Activated CD4-positive, alpha-beta T cell treated with anti-CD3 and anti-CD28 coated beads, Interleukin-2, amount 50 U/mL, for 4 hours (primary cell): ENCODE measurements at places on chromosomes 2 and 18.
A peak's percentile ranks its signal among the peaks of the same experiment; 100 is the strongest.

- no peak for DNase-seq
These were observed 1.5 kb downstream of the PXDN start for GRCh38 chr2:1742681-1743395.

GRCh38 chr2:172864182-172864581, 128.5 kb downstream of the RAPGEF4 start:
- DNase-seq, result peak; percentile 15

- DNase-seq, result no peak
These were observed 570.1 kb upstream of the SYT4 start for GRCh38 chr18:43847164-43848091.

DNA sequence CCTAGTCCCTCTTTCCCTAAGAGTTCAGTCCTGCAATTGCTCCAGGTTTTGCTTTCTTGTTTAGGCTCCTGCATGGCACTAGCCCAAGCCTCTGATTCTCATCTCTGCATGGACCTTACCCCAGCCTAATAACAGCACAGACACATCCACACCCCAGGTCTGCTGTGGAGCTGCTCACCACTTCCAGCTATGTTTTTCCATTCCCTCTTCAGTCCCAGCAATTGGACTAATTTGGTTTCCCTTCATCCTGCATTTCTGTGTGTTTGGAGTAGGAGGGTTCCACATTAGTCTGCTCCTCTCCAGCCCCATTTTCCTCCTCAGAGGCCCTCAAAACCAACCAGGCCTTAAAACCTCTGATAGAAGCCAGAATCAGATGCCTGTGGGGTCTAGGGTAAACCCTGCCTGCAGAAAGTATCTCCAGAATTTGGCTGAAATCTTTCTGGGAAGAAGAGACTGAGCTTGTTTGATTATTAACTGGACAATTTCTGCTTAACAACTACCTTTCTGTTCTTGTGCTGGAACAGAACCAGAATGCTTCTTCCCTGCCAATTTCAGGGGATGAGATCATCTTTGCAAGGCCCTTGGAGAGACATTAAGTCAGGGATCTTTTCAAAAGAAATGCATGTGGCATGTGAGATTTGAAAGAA, 95.9 kb downstream of the GFPT1 start:
- DNase-seq, result no peak

DNA sequence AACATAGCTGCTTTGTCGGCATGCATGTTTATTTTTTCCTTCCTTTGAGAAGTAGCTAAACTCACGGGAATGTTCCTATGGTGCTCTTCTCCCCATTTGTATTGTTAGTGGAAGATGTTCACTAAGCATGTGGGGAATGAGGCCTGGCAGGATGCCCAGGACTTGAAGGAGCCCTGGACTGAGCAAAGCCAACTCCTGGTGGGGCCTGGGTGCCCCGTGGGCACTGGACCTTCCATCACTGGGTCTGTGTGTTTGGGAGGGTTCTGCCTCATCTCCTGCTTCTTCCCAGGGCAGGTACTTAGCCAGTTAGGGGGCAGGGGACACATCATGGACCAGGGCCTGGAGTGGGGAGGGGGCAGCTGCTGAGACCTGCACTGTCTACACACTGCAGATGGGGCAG, 49.3 kb downstream of the ACAA2 start:
- DNase-seq, result no peak

DNA sequence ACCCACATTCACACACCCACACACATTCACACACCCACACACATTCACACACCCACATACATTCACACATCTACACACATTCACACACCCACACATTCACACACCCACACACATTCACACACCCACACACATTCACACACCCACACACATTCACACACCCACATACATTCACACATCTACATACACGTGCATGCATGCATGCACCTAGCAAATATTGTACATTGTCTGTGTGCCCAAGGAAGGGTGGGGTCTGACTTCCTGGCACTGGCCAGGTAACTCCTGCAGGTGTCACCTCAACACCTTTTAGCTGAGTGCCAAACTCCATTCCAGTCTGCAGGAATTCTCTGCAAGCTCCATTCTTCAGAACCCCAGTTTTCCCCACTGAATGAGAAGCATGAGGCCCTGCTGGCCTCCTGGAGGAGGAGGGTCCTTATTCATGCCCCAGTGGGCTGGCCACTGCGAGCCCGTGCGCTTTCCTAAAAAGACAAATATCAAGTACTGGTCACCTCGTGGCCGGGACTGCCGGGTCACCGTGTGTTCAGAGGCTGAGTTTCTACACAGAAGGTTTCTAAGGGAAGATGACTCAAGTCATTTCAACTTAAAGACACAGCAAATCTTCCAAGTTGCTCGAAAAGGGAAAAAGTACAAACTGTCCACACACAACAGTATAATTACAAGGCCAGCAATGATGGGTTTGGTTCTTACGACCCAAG, 131.5 kb downstream of the HDAC4 start:
- DNase-seq, result no peak

DNA sequence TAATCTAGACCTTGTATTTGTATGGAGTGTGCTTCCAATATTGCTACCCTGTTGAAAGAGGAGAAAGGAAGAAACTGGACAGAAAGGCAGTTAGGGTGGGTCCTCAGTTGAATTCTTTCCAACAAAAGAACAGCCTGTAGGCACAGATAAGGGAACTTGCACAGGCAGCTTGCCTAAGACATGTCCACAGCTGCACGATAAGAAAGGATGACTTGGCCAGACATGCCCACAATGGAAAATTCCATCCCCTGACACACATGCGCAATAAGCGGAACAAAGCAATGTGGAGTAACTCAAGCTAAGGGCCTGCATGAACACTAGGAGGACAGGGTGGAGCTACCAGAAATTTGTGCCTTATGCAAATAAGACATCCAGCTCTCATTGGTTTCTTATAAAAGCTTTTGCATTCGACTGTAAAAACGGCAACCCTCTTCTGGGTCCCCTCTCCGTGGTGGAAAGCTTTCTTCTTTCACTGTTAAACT, 1084.7 kb upstream of the NXPH2 start:
- no peak for DNase-seq

GRCh38 chr2:69222953-69223658, 163.9 kb downstream of the GFPT1 start:
- no peak for DNase-seq

GRCh38 chr18:78686976-78687685, 292.5 kb upstream of the SALL3 start:
- no peak for DNase-seq

GRCh38 chr18:41532344-41533086, 422.5 kb upstream of the PIK3C3 start:
- DNase-seq, result no peak

GRCh38 chr2:79887747-79888374, 375.0 kb downstream of the CTNNA2 start:
- DNase-seq, result no peak

GRCh38 chr2:46825939-46826568, 89.6 kb downstream of the MCFD2 start:
- DNase-seq, result no peak

DNA sequence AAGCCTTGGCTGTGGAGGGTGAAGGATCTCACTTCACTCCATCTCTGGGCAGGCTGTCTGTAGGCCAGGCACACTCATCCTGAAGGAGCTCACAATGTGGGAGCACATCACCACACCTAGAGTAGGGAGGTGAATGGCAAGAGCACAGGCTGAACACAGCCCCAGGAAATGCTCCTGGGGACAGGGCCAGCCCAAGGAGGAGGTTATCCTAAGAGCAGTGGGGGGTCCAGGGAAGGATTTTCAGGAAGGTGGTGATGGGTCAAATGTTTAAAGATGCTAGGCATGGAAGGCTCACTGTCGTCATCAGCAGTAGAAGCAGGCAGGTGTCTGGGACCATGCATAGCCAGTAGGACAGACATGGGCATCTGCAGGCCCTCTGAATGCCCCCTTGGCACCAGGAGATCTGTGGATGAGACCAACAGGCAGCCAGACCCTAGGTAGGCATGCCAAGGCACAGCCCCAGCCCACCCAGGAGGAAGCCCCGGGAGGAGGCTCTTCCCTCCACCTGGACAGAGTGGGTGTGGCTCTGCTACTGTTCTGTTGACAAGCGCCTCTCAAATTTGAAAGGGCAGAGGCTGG, 91.7 kb upstream of the RAB6C start:
- DNase-seq, result no peak

GRCh38 chr2:125092276-125093009, 1067.4 kb downstream of the CNTNAP5 start:
- no peak for DNase-seq

GRCh38 chr2:89833116-89833779, 1141.8 kb downstream of the RPIA start:
- no peak for DNase-seq

DNA sequence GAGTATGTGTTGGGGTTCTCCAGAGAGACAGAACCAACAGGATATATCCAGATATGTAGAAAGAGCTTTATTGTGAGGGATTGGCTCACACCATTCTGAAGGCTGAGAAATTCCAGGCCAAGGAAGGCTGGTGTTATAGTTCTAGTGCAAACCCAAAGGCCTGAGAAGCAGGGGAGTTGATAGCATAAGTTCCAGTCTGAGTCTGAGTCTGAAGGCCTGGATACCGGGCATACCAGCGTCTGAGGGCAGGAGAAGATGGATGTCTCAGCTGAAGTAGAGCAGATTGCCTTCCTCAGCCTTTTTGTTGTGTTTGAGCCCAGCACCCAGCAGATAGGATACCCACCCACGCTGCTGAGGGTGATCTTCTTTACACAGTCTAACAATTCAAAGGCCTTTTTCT, 211.7 kb upstream of the RASGRP3 start:
- no peak for DNase-seq

DNA sequence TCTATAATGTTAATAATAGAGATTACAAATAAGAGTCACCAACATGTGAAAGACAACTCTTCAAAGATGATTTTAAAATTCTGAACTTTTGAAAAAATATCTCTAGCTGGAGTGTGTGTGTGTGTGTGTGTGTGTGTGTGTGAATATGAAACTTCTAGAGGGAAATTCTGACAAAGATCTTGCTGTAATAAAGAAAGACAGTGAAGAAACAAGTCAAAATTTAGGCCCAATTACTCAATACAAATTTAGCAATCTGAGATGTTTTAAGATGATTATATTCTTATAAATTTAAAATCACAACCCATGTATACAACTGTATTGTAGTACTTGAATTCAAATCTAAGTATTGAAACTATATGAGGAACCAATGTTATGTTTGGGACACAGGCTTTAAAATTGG, 57.2 kb upstream of the UGP2 start:
- no peak for DNase-seq

DNA sequence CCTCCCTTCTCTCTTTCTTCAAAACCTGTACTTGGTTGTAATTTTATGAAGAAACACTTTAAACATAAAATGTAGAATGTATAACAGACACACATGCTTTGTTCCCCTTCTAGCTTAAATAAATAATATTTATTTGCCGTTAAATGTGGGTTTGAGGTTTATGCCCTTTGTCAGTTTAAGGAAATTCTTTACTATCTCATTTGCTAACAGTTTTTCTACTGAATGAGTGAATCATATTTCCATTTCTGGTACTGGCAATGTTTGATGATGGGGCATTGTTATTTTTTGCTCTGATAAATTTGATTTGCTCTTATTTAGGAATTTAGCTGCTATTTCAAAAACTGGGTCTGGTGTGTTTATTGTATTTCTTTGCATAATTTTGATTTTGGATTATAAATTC, 555.6 kb downstream of the CCDC85A start:
- no peak for DNase-seq

DNA sequence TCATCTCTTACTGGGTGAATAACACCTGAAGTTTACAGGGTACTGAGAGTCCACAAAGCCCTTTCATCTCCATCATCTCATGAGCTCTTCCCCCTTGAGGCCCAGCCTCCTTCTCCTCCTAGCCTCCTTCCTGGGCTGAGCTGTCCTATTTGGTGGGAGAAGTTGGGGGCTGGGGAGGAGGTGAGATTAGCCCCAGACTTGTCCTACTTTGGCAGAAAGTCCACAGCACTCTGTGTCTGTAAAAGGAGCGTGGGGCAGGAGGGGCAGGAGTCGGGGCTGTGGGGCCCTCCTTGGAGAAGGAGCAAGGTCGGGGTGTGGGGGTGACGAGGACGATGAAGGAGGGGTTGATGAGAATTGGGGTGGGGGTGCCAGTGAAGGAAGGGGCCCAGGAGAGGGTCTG, 10.0 kb upstream of the DES start:
- DNase-seq, result no peak

DNA sequence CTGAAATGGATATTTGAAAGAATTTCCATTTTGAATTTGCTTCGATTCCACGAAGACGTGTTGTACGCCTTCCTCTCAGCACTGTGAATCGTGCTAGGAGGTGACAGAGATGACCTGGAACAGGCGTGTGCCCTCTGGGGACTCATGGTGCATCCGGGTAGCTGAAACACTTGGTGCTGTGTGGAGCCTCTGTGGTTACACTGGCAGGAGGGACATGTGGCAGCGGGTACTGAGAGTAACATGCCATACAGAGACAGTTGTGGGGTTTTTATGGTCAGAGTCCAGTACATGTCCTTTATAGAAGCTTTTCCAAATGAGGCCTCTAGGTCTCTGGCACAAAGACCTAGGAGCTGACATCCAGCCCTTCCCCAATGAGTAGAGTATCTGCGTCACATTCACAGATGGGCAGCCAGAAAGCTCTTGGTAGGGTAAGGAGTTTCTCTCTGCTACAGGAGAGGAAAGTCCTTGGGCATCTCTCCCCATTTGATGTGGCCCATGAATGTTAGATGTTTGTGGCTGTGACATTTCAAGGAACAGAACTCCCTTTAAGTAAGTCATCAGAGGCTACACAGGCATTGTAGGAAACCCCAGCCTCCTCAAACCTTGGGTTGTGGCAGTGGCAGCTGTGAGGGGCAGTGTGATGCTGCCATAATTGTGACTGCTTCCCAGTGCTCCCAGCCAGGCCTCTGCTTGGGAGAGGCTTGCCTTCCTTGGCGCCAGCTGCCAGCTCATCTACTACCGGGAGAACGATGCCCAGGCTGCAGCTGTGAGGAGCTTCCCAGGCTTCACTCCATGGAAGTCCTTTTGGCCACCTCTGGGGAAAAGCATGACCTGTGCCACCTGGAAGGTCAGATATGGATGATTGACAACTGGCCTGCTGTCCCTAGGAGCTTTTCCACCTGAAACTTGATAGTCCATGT, 80.6 kb downstream of the ACOXL start:
- DNase-seq, result no peak

DNA sequence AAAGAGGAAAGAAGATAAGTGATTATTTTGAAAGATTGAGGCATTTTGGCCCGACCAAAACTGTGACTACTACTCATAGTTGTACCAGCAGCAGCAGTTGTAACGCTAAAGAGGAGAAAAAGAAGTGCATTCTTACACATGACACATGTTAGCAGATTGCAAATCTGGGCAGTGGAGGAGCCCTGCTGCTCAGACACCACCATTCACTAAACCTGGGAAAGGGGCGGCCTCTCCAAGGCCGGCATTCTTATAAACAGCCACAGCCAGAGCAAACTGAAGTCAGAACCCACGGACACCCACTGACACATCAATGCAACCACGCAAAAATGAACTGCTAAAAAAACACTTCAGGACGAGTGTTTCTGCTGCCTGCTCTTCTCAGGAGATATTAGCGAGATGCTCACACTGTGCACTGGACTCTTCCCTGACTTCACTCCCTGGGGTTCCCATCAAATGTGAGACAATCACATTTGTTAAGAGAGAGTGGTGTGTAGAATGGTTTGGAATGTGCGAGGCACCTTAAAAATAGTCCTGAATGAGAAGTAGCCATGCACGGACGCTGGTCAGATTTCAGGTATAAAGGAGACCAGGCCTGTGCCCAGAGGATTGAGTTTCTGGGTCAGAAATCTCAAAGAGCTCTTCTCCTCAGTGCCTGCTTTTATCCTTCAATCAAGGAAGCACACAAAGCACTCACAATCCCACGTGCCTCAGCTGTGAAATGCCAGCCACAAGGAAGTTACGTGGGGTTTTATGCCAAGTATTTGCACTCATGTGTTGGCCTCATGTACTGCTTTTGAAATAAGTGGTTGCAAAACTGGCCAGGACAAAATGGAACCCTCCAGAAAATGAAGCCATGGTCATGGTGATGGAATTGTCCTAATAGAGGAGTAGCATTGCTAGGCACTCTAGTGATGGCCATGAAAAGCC, 83.4 kb downstream of the MTCL1 start:
- no peak for DNase-seq
